ENCODE measurements at places on chromosomes 16 and 17.

DNA sequence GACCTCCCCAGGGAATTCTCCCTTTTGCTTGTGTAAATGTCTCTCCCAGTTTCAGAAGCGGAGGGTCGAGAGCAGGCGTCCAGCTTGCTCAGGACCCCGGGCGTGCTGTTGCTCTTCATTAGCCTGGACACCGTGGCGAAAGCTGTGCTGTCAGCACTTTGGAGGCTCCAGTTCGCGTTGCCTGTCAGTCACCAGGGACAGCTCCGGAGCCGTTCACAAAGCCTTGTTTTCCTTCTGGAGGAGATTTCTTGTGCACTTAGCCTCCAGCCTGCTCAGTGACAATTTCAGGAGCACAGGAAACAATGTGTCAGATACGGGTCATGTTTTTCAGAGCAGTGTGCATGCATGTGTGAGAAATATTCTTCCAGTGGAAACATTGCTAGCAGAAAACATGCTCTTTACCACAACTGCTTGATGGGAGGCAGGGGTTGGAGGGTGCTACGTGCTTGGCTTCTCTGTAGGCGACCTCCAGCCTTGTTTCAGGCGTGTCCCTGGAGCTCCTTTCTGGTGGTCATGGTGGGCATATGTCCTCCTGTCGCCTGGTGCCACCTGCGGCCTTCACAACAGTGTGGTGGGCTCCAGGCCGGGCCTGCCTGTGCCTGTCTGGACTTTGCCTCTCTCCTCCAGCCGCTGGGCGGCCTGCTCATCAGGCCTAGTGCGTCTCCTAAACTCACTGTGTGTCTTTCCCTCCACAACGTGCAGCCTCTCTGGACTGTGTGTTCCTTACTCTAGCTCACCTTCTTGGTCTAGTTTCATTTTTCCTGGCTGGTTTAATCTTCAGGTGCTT, 29.0 kb downstream of the ZNF750 start:
- DNase-seq = no peak

DNA sequence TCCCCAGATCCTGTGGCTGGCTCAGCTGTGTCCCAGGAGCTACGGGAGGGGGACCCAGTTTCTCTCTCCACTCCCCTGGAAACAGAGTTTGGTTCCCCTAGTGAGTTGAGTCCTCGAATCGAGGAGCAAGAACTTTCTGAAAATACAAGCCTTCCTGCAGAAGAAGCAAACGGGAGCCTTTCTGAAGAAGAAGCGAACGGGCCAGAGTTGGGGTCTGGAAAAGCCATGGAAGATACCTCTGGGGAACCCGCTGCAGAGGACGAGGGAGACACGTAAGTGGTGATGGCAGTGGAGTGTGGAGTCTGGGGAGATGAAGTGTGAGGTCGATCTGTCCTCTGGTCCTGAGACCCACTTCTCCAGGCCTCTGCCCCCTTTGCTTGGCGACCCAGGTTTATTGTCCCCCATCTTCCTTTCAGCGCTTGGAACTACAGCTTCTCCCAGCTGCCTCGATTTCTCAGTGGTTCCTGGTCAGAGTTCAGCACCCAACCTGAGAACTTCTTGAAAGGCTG, 585 bp downstream of the WRAP53 start:
- DNase-seq = no peak

DNA sequence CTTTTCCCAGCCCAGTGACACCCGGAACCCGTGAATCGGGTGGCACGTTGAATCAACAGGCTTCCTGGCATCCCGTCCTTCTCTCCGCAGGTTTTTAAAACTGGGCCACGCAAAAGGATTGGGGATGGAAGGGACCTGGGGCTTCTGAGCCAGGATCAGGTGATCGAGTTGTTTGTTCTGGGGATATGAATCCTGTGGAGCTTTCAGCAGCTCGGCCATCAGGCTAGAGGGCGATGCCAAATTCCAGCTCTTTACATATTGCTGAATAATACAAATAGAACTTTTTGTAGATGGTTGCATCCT, 473 bp downstream of the SUPT6H start:
- DNase-seq = no peak

- no peak for DNase-seq
Observed at GRCh38 chr17:29650396-29650795, 27.7 kb upstream of the CORO6 start.

GRCh38 chr16:80065541-80065940, 465.0 kb upstream of the MAF start:
- DNase-seq = no peak

- no peak for DNase-seq
Observed at GRCh38 chr16:84047626-84048025, 5.0 kb upstream of the SLC38A8 start.

DNA sequence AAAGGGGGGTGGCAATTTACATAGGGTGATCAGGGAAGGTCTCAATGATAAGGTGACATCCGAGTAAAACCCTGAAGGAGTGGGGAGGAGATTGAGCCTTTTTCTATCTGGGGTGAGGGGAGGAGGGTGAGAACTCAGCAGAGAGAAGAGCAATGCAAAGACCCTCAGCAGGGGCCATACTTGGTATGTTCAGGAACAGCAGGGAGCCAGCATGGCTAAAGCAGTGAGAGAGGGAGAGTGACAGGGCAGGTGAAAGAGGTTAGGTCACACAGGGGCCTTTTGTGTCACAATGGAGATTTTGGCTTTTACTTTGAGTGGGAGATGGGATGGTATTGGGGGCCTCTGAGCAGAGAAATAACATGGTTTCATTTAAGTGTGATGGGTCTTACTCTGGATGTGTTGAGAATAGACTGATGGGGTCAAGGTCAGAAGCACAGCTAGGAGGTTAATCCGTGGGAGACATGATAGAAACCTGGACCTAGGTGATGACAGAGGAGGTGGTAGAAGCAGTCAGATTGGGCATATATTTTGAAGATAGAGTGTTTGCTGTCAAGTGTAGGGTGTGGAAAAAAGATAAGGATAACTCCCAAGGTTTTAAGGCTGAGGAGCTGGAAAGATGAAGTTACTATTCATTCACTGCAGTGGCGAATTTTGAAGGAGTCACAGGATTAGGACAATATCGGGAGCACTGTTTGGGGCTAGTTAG, 6.2 kb downstream of the SP2 start:
- DNase-seq = no peak

GRCh38 chr17:60510031-60510430, 16.0 kb downstream of the APPBP2 start:
- DNase-seq = no peak

DNA sequence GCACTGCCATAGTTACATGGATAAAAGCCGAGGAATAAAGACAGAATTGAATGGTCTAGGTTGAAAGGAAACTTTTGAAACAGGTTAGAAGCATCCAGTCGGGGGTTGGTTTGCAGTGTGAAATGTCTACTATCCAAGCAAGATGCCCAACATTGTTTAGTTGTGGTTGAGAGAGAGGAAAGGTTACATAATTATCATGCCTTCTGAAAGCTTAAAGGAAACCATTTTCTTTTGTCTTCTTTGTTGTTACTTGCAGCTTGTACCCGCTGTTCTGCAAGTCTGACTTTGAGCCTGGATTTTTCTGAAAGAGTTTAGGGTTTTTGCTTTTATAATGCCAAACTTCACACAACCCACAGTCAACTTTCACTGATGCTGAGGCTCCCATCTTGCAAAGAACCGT, 167.9 kb downstream of the AXIN2 start:
- no peak for DNase-seq

GRCh38 chr17:78126895-78127238, 1.7 kb downstream of the TMC6 start:
- DNase-seq = no peak

DNA sequence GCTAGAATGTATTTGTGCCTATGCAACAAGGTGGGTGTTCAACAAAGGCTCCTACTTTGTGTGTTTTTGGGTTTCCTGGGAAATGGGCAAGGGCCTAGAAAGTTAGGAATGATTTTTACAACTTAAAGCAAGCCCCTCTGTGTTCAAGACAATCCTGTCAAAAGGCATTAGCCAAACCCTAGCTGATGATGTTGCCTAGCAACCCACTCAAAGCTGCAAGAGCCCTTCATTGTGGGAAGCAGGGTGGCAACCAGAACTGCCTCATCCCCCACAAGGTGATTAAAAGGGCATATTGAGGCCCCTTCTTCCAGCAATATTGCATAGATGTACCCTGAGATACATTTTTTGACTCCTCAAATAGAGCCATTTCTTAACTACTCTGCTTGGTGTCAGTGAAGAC, 16.0 kb upstream of the RASL10B start:
- no peak for DNase-seq

DNA sequence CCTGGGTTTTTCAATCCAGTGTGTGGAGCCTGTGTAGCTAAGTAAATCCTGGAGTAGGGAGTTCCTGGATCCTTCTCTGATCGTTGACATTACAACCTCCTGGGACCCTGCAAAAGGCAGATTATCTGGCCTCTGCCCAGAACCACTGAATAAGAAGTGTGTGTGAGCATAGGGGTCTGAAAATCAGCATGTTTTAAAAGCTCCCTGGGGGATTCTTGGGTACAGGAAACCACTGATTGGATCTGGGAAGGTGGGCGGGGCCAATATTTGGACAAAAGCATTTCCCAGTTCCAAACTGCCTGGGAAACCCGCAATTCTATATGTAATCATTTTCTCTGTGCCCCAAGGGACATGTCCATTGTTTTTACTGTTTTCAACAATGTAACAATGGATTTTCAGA, 27.2 kb upstream of the BEAN1 start:
- DNase-seq = no peak

DNA sequence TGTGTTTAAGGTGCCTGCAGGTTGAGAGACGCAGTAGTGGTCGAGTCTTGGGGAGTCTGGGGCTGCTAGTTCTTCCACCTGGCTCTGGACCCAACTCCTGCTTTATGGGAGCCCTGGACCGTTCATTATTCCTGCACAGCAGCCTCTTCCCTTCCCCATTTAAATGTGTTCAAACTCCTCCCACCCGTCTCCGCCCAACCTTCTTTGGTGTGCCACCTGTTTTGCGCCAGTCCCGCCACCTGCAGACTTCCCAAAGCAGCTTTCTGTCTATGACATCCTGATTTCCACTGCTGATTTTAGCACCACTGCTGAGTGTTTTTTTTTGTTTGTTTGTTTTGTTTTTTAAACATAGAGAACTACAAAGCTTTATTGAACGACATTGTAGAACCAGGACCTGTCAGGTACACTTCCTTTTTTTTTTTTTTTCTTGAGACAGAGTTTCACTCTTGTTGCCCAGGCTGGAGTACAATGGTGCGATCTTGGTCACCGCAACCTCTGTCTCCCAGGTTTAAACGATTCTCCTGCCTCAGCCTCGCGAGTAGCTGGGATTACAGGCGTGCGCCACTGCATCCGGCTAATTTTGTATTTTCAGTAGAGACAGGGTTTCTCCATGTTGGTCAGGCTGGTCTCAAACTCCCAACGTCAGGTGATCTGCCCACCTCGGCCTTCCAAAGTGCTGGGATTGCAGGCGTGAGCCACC, 12.8 kb downstream of the ADORA2B start:
- no peak for DNase-seq

GRCh38 chr17:38747463-38748148, 530 bp downstream of the PCGF2 start:
- no peak for DNase-seq

DNA sequence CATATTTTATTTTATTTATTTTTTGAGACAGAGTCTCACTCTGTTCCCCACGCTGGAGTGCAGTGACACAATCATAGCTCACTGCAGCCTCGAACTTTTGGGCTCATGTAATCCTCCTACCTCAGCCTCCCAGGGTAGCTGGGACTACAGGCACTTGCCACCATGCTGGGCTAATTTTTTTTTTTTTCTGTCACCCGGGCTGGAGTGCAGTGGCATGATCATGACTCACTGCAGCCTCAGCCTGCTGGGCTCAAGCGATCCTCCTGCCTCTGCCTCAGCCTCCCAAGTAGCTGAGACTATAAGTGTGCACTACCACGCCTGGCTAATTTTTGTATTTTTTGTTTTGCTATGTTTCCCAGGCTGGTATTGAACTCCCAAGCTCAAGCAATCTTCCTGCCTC, 17.1 kb downstream of the UNC45B start:
- DNase-seq = no peak

- no peak for DNase-seq
Observed at GRCh38 chr17:75878174-75878998, at the start of gene TRIM47. TRIM47 (minus strand) TSS chr17:75878581; CDS start chr17:75878548, 33 bp downstream.

DNA sequence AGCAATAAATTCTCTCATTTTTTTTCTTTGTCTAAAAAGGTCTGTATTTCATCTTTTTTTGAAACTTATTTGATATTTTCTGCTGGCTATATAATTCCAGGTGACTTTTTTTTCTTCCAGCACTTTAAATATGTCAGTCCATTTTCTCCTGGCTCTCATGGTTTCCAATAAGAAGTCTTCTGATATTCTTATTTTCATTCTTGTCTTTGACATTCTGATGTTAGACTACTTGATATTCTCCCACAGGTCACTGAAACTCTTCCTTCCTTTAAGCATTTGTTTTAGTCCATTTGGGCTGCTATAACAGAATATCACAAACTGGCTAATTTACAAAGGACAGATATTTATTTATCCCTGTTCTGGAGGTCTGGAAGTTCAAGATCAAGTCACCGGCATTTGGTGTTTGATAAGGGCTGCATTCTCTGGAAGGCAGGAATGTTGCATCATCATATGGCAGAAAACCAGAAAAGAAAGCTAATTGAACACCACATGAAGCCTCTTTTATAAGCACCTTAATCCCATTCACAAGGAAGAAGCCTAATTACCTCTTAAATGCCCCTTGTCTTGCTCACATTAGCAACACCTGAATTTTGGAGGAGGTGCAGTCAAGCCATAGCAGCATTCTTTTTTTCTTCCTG, 242.1 kb upstream of the TNRC6C start:
- no peak for DNase-seq

DNA sequence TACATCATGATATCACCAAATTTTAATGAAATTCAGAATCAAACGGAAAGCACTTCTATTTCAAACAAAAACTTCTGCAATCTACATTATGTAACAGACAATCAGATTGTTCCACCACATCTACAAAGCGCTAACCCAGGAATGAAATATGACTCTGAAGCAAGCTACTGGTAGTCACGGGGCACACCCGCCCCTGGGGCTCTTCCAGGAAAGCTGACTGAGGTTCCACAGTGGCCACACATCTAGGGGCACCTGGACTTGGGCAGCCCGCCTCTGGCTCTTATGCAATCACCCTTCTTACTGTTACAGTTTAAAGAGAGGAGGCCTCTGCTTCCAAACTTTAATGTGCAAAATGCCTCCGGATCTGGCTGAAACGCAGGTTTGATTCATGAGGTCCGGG, 27.5 kb downstream of the ZCCHC14 start:
- no peak for DNase-seq

DNA sequence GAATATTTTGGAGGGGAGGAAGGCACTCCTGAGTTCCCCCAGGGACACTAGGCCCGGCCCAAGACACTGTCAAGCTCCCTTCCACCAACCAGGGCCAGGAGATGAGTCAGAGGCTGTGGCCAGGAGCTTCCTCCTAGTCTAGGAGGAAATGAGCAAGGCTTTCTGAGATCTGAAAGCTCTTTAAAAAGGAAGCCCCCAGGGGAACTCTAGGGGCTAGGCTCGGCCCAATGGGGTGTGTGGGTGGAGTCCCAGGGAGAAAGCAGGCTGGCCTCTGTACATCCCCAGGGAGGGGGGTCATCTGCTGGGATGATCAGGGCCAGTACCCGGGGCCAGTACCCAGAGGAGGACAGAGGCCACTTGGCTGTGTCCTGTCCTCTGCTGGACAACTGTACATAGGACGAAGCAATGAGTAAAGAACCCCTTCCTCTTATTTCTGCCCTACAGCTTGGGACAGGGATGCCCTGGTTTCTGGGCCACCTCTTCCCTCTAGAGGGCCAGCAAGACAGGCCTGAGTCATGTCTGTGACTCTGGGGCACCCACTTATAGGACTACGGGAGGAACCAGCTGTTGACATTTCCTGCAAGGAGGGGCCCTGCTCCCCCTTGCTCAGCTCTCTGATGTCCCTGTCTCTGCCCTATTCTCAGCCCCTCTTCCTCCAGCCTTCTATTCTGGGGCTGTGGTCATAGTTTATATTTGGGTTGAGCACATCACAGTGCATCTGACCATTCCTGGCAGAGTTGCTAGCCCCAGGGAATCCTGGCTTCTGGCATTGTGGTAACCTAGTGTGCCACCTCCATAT, 2.7 kb downstream of the FHOD1 start:
- DNase-seq = peak; percentile 72

Data from stimulated activated CD8-positive, alpha-beta memory T cell treated with anti-CD3 and anti-CD28 coated beads, Interleukin-2, amount 100 ng/mL, for 48 hours (primary cell).